Naive thymus-derived CD8-positive, alpha-beta T cell (primary cell): ENCODE measurements at places on chromosomes 5 and 9. TPM values are rescaled to one million over a fixed set of nuclear protein-coding genes. Genes with fewer than 3 reads are reported as not detected.

IRGM gene
- 2.8 TPM for total RNA-seq

PCSK1 gene
- total RNA-seq: not detected

CORO2A gene
- total RNA-seq: 10.0 TPM

THBS4 gene
- total RNA-seq: 0.52 TPM

IFNE gene
- 0.23 TPM for total RNA-seq

PDE6A gene
- not detected for total RNA-seq

ADAMTS16 gene
- not detected for total RNA-seq

LRRC19 gene
- not detected for total RNA-seq

DNA sequence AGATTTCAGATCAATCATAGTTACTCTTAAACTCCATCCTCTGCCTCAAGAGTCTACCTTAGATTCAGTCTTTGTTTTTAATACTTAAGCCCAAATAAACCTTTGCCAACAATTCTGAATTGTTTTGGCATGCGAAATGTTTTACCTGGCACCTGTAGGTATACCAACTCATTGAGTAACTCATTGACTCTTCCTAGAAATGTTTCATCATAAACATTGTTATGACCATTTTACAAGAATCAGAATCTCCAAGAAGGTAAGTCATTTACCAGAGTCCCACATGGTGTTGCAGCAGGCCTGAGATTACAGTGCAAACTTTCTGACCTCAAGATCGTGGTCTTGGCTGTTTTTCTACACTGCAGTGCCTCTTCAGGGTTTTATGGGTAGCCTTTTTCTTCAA, 750.4 kb downstream of the BRINP1 start:
- H3K4me3 ChIP-seq: no peak overlapping the region
- no peak for DNase-seq
- H3K27me3 ChIP-seq: no peaks in the 10 kb centered on the region
- H3K27ac ChIP-seq: no peak overlapping the region
- H3K36me3 ChIP-seq: no peaks in the 10 kb centered on the region

DNA sequence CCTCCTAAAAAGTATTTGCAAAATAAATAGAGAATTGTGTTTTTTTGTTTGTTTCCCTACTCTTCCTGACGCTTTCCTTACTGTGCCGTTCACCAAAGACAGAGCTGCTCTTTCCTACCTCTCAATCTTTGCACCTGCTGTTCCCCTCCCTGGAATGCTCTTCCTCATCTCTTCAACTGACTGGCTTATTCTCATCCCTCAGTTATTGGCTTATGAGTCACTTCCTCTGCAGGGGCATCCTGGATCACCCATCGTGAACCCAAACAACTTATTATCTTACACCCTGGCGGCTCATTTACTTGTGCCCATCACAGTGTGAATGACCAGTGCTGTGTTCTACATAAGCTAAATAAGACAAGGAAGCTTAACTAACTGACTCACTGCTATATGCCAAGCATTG, 36.1 kb upstream of the CCNG1 start:
- H3K4me1 ChIP-seq: no peaks in the 10 kb centered on the region
- H3K4me3 ChIP-seq: no peak overlapping the region
- DNase-seq: no peak
- no peaks in the 10 kb centered on the region for H3K36me3 ChIP-seq
- H3K27me3 ChIP-seq: peaks cover 12% of the 10 kb centered on the region

DNA sequence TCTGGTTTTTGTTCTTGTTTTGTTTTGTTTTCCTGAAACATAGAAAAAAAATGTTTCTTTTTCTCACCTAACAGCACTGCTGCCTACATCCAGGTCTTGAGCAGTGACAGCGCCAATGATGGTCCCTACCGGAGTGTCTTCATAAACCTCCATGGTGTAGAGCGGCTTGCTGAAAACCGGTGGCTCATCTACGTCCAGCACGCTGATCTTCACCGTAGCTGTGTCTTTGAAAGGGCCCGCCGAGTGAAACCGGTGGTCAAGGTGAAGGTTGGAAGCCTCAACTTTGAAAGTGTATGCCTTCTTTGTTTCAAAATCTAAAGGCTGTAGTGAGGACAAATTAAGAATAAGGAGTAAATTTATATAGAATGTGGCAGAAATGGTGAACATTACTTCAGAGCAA, 1051.0 kb downstream of the CDH12 start:
- H3K36me3 ChIP-seq: no peaks in the 10 kb centered on the region
- no peak overlapping the region for H3K27ac ChIP-seq
- H3K4me3 ChIP-seq: no peak overlapping the region
- no peaks in the 10 kb centered on the region for H3K27me3 ChIP-seq
- no peaks in the 10 kb centered on the region for H3K4me1 ChIP-seq
- no peak for DNase-seq

GRCh38 chr9:88300556-88300955, 87.7 kb upstream of the SPIN1 start:
- H3K27me3 ChIP-seq: no peaks in the 10 kb centered on the region
- peaks cover 3% of the 10 kb centered on the region for H3K36me3 ChIP-seq
- DNase-seq: no peak
- no peaks in the 10 kb centered on the region for H3K4me1 ChIP-seq
- H3K27ac ChIP-seq: no peak overlapping the region
- no peak overlapping the region for H3K4me3 ChIP-seq

DNA sequence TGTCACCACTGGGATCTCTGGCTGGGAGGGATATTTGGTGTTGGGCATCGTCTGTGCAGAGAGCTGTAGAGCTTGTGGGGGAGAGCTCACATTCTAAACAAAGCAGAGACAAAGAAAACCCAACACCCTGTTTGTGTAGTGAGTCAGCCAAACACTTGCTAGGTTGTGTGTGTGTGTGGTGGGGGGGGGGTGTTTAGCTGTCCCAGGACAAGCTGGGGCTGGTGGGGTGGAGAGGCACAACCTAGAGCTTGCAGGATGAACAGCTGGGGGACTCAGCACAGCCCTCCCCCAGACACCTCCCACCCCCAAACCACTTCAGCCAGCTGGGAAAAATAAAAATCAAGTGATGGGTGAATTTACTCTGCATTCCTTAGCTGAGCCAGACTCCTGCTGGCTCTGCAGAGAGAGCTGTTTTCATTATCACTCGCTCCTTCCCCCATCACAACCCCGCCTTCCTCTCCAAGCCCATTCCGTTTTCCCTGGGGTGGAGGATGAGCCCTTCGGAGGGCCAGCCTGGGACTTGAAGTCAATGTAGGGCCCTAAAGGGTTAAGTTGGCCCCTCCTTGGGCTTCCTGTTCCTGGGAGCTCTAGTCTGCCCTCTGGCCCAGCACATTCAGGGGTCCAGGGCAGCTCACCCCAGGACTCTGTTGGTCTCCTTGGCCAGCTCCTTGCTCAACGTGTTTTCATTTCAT, 2.6 kb downstream of the OLFML2A start:
- no peaks in the 10 kb centered on the region for H3K36me3 ChIP-seq
- peaks cover 12% of the 10 kb centered on the region for H3K4me1 ChIP-seq
- DNase-seq: no peak
- H3K4me3 ChIP-seq: no peak overlapping the region

- H3K27ac ChIP-seq: no peak overlapping the region
- no peak overlapping the region for H3K4me3 ChIP-seq
- no peak for DNase-seq
- no peaks in the 10 kb centered on the region for H3K4me1 ChIP-seq
- H3K27me3 ChIP-seq: peaks cover 51% of the 10 kb centered on the region
- H3K36me3 ChIP-seq: no peaks in the 10 kb centered on the region
These were observed 80.1 kb upstream of the IRX4 start for GRCh38 chr5:1962619-1963355.

DNA sequence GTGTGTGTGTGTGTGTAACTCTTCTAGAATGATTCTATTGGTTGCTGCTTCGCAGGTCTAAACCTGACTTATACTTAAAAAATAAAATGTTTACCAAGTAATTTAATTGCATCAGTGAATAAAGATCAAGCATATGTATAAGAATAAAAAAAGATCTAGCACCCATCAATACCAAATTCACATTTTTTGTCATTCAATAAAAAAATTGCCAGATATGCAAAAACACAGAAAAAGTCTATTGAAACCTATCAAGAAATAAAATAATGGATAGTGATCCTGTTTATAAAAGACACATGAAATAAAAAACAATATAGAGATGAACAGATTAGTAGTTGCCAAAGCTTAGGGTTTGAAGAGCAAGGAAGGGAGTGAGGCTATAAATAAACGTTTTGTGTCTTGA, 2095.0 kb upstream of the ACO1 start:
- H3K36me3 ChIP-seq: no peaks in the 10 kb centered on the region
- no peaks in the 10 kb centered on the region for H3K27me3 ChIP-seq
- no peaks in the 10 kb centered on the region for H3K4me1 ChIP-seq
- H3K27ac ChIP-seq: no peak overlapping the region
- no peak overlapping the region for H3K4me3 ChIP-seq

DNA sequence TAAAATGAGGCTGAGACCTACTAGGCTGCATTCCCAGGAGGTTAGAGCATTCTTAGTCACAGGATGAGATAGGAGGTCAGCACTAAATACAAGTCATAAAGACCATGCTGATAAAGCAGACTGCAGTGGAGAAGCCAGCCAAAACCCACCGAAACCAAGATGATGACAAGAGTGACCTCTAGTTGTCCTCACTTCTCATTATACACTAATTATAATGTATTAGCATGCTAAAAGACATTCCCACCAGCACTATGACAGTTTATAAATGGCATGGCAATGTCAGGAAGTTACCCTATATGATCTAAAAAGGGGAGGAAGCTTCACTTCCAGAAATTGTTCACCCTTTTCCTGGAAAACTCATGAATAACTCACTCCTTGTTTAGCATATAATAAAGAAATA, 88.6 kb downstream of the PLPPR1 start:
- H3K4me1 ChIP-seq: no peaks in the 10 kb centered on the region
- H3K27me3 ChIP-seq: no peaks in the 10 kb centered on the region
- H3K36me3 ChIP-seq: no peaks in the 10 kb centered on the region
- no peak for DNase-seq
- H3K27ac ChIP-seq: no peak overlapping the region
- no peak overlapping the region for H3K4me3 ChIP-seq

- no peaks in the 10 kb centered on the region for H3K36me3 ChIP-seq
- no peak overlapping the region for H3K4me3 ChIP-seq
- no peaks in the 10 kb centered on the region for H3K27me3 ChIP-seq
- DNase-seq: no peak
These were observed 438.6 kb upstream of the MPDZ start for GRCh38 chr9:13718086-13718485.

GRCh38 chr5:135497971-135498636, 37.7 kb downstream of the NEUROG1 start:
- no peak overlapping the region for H3K27ac ChIP-seq
- H3K36me3 ChIP-seq: no peaks in the 10 kb centered on the region

GRCh38 chr5:10520706-10521105, 43.2 kb upstream of the ANKRD33B start:
- no peaks in the 10 kb centered on the region for H3K36me3 ChIP-seq
- no peaks in the 10 kb centered on the region for H3K4me1 ChIP-seq
- H3K27me3 ChIP-seq: no peaks in the 10 kb centered on the region
- DNase-seq: no peak
- H3K4me3 ChIP-seq: no peak overlapping the region

DNA sequence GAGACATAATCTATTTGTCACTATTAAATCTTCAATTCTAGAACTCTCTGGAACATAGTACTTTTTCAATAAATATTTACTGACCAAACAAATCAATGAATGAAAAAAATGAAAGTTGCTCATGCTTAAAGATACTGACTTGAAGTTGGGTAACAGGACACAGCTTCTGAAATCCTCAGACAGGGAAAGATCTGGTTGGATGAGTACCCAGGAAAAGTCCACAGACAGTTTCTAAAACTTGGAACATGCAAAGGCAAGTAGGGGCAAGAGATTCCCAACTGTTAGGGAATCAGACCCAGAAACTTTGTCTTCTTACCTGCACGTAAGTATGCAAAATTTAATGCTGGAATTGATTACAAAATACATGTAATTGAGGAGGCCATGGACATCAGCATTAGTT, 366.2 kb downstream of the ACTL7B start:
- no peaks in the 10 kb centered on the region for H3K27me3 ChIP-seq
- H3K36me3 ChIP-seq: no peaks in the 10 kb centered on the region
- no peaks in the 10 kb centered on the region for H3K4me1 ChIP-seq
- H3K27ac ChIP-seq: no peak overlapping the region
- no peak overlapping the region for H3K4me3 ChIP-seq
- DNase-seq: no peak

DNA sequence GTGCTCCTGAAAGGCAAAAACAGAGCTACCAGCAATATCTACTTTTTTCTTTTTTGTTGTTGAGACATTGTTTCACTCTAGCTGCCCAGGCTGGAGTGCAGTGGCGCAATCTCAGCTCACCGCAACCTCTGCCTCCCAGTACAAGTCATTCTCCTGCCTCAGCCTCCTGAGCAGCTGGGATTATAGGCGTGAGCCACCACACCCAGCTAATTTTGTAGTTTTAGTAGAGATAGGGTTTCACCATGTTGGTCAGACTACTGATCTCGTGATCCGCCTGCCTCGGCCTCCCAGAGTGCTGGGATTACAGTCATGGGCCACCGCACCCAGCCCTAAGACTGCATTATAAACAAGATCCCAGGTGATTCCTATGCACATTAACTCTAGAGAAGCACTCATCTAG, 17.0 kb downstream of the PLPP1 start:
- H3K4me3 ChIP-seq: no peak overlapping the region
- H3K4me1 ChIP-seq: peaks cover 28% of the 10 kb centered on the region
- DNase-seq: no peak
- no peaks in the 10 kb centered on the region for H3K27me3 ChIP-seq
- H3K27ac ChIP-seq: peak overlapping the region; percentile 3

DNA sequence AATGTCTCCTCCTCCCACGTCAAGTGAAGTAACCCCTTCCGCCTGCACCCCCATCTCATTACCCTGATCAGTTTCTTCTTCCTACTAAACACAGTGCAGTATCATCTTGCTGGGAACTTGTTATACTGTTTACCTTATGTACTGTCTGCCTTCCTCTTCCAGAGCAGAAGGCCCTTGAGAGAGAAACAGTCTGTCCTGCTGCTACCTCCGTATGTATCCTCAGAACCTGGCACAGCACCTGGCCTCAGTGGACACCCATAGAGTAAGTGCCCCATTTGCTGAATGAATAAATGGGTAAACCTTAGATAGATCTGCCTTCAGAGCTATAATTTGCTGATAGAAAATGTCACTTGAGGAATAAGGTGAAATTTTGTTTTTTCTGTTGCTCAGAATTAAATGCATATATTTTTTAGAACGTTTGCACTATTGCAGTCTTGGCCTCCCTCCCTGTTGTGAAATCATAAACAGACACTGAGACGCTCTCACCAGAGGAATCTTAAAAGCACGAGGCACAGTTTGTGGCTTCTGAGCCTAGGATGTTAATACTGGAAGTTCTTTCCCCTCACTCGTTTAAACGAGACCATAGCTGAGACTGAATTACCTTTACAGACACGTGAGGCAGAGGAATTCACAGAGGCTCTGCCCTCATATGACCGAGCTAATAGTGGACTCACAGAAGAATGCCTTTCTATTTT, 223.1 kb upstream of the DAP start:
- no peak overlapping the region for H3K4me3 ChIP-seq
- H3K27me3 ChIP-seq: peaks cover 19% of the 10 kb centered on the region
- H3K4me1 ChIP-seq: peaks cover 16% of the 10 kb centered on the region
- no peak for DNase-seq
- no peak overlapping the region for H3K27ac ChIP-seq

- peak overlapping the region; percentile 87 for H3K27ac ChIP-seq
- peak overlapping the region; percentile 16 for H3K4me3 ChIP-seq
- H3K4me1 ChIP-seq: peaks cover 15% of the 10 kb centered on the region
- H3K36me3 ChIP-seq: no peaks in the 10 kb centered on the region
These were observed 6.8 kb upstream of the TCOF1 start for GRCh38 chr5:150350524-150351344.

- H3K4me3 ChIP-seq: no peak overlapping the region
- H3K27me3 ChIP-seq: no peaks in the 10 kb centered on the region
- DNase-seq: no peak
- no peak overlapping the region for H3K27ac ChIP-seq
- H3K36me3 ChIP-seq: peaks cover 85% of the 10 kb centered on the region
- no peaks in the 10 kb centered on the region for H3K4me1 ChIP-seq
These were observed 71.6 kb downstream of the PKD2L2 start for GRCh38 chr5:137960819-137961218.
